ENCODE measurements at places on chromosomes 5 and 9. TPM values are rescaled to one million over a fixed set of nuclear protein-coding genes. Genes with fewer than 3 reads are reported as not detected.

Gene KIF4B
- 0.10 TPM for total RNA-seq

Gene TMEM215
- 2.1 TPM for total RNA-seq

Gene ANKDD1B
- total RNA-seq: 2.3 TPM

Gene RNF44
- 12.3 TPM for total RNA-seq

Gene CTXN3
- total RNA-seq: 4.6 TPM

Gene SLC9A3
- total RNA-seq: 4.3 TPM

Gene NR5A1
- not detected for total RNA-seq

Gene F2R
- 38.8 TPM for total RNA-seq

Gene RASEF
- total RNA-seq: 5.5 TPM

Gene SPARC
- 1,607 TPM for total RNA-seq

Gene SLC45A2
- not detected for total RNA-seq

Gene C5orf52
- total RNA-seq: not detected

Gene SPINK6
- not detected for total RNA-seq

Gene SLC27A4
- total RNA-seq: 11.5 TPM

DNA sequence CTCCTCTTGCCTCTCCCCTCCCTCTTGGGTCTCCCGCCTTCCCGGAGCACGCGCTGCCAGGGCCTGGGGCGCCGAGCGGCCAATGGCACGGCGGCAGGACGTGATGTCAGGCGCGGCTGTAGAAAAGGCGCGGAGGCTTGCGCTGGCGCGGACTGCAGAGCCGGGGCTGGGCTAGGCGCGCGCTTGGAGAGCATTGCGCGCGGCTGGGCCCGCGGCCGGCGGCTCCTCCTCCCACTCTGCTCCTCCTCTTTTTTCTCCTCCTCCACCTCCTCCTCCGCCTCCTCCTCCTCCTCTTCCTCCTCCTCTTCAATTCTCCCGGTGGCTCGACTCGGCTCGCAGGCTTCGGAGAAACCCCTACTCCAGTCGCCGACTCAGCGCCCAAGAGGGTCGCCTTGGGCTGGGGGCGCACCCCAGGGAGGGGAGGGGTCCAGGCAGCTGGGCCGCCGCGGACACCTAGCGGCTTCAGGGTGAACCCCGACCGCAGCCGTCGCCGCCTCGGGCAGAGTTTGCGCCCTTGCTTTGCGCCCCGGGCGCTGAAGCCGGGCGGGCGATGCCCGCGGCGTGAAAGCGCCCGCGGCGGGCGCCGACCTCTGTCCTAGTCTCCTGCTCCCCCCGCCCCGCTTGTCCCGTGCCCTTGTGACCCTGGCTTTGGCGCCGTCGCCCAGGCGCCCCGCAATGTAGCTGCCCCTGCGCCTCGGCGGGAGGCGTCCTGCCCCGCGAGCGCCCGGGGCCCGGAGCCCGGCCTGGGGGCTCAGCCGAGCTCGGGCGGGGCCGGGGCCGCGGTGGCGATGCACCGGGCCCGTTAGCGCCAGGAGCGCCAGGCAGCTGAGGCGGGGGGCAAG is at the start of gene LHX2:
Gene LHX2, plus strand, starts transcription at position 309 of the 842 bp plus-strand sequence. CDS start 581 bp downstream, outside the sequence.
- peak; percentile 90 for DNase-seq

DNA sequence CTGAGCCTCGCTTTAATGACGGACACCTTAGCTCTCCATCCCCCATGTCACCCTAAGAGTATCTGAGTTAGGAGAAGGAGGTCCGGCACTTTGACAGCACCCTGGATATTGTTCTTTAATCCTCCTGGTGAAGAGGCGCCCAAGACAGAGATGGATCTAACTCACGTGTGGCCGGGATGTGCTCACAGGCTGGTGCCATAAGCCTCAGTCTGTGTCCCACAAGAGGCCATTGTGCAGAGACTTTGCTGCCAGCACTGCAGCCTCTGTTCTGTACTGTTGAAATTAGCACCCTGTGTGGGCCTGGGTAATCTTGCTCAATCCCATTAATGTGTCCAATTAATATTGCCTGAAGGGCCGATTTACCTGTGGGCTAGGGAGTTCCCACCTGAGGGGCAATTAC is 37.7 kb downstream of the NXNL2 start:
- DNase-seq: no peak

DNA sequence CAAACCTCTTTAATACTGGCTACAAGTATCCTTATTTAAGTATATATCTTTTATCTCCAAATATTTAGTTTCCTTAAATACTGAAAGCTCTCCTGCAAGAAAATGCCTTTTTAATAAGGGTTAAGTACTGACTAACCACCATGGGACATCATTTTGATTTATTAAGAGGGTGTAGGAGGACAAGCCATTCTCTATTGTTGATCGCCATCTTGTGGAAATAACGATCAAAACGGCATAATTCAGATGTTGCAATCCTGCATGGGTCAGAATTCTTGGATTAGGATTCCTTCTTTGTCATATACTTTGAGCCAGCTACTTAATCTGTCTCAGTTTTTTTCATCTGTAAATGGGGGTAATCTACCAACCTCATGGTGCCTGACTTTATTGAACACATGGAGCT is 28.7 kb upstream of the C5orf46 start:
- DNase-seq: peak; percentile 60

DNA sequence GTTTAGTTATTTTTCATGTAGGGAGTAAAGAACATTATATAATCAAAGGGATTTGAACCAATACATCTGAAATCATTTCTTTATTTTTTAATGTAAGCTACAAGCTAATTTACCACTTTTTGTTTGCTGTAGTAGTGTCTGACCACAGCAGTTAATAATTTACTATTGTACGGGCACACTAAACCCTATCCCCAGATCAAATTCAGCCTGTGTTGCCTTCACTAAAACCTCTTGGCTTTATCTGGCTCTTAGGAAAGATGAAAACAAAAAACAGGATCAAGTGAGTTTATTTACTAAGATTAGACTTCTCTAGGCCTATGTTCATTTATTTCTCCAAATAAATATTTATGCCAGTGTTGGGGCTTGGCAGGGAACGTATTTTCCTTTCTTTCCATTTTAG is 384.1 kb downstream of the EBF1 start:
- no peak for DNase-seq

DNA sequence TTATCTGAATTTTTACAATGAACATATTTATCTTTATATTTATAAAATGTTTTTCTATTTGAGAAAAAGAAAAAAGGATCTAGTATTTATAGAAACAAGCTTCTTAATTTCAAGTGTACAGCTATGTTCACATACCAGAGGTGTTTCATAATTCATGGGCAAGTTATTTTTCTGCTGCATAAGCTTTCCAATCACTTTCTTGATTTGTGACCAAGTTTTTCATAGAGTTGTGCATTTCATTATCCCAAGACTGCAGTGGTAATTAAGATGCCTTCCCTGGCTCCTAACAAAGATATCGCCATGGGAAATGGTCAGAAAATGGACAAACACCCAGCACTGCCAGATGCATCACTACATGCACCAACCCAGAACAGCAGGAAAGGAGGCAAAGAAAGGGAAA is 124.6 kb downstream of the GNAQ start:
- no peak for DNase-seq

DNA sequence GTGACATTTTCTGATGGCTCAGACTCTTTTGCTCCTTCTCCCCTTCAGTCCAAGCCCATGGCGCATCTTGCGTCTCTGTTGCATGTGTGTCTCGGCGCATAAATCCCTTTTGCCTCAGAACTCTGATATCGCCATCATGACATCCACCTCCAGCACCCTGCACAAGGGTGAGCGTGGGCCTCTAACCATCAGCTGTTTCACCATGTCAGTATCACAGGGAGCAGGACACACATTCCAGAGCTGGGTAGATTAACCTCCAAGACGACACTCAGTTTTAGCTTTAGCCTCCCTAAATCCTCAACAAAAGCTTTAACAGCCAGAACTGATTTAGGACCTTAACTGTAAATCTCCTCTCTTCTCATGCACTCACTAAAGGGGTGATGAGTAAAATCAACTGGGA is 239.0 kb downstream of the EBF1 start:
- DNase-seq: no peak

DNA sequence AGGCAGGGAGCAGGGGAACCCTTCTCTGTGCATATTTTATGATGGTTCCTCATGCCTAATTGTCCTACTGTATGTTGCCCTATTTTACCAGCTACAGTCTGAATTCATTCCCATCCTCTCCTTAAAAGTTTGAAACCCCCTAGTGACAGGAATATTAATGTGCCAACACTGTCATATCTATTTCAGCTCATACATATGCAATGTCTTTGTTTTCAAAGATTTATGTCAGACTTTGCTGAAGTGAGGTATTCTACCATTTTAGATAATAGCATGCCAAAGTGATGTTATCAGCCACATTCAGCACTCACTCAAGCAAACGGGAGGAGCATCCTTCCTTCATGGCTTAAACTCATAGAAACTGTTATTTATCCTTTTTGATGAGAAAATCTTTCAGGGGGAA is 696.5 kb downstream of the NR2F1-AS1 start:
- DNase-seq: no peak

DNA sequence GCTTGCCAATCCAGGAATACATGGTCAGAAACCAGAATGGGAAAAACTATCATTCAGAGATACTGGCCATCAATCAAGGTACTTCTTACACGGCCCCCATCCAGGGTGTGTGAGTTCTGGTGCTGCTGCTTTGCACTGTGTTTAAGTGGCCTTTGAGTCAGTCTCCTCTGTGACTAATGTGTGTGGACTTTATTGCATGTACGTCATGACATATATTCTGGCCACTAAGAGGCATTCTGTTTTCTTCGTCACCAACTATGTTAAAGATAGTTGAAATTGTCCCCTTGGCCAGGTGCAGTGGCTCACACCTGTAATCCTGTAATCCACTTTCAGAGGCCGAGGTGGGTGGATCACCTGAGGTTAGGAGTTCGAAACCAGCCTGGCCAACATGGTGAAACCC is 8.5 kb downstream of the EXOSC3 start:
- DNase-seq: no peak

DNA sequence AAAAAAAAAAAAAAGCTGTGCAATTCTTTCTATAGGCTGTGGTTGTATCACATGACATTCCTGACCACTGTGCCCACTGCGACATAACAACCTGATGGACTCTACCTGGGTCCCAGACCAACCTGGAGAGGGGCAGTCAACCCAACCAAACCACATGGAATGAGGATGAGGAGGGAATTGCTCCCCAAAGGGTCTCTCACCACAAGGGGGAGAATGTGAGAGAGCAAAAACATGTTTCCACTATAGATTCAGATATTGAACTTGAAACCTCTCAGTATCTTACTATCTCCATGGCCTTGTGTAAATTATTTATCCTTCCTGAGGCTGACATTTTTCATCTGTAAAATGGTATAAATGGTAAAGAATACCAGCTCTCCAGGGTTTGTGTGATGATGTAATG is 66.9 kb upstream of the SV2C start:
- DNase-seq: no peak

- no peak for DNase-seq
Observed at GRCh38 chr5:168816661-168817060, 237.5 kb upstream of the PANK3 start.

- DNase-seq: no peak
Observed at GRCh38 chr9:5375091-5375490, 35.4 kb upstream of the RLN1 start.

DNA sequence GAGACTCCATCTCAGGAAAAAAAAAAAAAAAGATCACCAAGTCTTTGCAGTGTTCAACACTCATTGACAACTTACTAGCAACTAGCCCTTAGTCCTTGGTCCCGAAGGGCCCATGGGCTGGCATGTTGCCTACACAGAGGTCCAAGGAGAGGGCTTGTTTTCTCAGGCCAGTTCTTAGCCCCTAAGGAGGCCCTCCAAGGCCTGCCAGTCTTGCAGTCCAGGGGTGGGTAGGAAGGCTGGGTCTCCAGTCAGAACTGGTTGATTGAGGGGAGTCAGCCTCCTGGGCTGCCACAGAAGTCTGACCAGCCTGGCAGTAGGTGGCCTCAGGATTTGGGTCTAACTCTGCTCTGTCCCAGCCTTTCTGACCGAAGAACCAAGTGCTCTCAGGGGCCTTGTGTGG is 32.7 kb downstream of the IER5L start:
- no peak for DNase-seq

DNA sequence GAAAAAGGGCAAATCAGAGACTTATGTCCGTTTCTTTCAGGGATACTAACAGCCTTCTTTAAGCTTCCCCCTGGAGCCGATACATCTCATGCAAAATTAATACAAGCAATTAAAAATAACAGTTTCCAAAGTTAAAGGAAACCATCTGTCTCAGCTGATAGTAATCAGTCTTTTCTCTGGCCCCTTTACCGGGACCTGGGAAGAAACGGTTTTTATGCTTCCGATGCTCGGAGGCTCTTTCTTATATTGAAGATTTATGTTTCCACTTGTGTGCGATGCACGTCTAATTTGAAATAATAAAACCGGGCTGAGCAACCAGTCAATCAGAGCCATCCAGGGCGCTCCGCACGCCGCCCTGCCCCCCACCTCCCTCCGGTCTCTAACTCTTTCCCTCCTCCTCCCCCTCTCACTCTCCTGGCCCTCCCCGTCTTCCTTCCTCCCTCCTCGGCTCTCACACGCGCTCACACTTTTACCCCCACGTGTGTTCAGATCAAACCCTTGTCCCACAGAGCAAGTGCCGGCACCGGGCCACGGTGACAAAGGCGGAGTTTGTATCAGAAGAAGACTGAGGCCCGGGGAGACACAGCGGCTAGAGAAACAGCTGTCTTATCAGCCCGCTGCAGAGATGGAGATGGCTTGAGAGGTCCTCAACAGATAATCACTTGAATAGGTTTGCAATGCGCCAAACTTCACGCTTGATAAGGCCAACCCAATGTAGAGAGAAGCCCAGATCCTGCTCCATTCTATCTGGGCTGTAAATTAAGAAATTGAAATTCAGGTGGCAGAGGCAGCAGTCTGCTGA is 5.1 kb upstream of the ELAVL2 start:
- no peak for DNase-seq

DNA sequence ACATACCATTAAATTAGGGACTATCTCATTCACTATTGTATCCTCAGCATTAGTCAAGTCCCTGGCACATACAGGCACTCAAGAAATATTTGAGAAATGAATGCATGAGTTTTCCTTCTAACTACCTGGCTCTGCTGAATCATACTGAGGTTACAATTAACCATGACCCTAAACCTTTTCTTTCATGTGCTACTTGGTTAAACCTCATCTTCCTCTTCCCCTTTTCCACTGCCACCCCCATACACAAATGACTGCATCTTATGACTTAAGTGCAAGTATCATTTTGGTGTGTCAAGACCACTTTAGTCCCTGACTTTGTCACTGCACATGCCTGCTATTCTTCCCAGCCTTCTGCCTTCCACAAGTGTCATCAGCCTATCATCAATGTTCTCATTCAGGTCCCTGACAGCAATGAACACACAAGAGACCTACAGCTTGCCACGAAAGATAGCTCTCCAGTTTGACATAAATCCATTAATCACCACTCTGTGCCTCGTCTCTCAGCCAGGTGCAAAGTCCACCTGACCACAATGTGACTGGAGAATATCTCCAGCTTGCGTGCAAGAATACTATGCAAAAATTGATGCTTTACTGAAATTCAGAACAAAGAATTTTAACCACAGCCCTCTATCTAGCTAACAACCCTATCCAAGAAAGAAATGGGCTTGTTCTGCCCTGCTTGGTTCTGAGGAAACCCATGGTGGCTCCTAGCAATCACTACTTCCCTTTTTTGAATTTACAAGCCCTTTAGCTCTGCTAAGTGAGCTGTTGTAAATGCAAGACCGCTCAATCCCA is 74.5 kb downstream of the MAPKAP1 start:
- no peak for DNase-seq

Data from tongue (tissue), 3 donors.